Activated T-helper 1 cell treated with anti-CD3 and anti-CD28 coated beads, Interleukin-2, amount 50 U/mL, for 16 hours (primary cell): ENCODE measurements at places on chromosomes 6 and 20.
A peak's percentile ranks its signal among the peaks of the same experiment; 100 is the strongest.

DNA sequence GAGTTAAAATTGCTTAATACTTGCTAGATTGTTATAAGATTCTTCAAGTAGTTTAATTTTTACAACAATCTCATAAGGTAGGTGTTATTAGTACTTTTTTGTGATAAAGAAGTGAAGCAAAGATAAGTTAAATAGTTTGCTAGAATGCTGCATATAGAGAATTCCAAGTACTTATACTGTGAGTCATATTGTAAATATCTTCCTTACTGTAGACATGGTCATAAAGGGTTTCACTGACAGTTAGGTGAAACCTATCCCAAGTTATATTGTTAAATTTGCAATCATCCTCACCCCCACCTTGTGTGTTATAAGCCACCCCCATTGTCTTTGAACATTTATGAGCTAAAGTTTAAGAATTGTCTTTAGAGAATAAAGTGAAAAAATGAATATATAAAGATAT lies 142.0 kb downstream of the FAM83B start:
- DNase-seq = no peak

DNA sequence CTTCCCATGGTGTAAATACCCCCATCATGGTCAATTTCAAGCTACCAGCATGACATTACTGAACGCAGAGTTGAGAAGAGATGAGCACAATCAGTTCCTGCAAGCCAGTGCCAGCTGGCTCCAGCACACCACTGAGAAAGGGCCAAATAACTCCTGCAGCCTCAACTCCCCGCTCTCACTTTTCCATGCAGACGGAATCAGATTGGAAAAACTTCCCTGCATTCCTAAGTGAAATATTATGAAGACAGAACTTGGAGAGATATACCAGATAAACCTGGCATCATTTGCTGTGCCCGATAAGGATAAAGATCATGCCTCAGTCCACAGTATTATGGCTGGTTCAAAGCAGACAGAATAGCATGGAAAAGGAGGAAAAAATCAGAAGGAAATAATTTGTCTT lies 56.7 kb downstream of the FILIP1 start:
- DNase-seq = no peak

DNA sequence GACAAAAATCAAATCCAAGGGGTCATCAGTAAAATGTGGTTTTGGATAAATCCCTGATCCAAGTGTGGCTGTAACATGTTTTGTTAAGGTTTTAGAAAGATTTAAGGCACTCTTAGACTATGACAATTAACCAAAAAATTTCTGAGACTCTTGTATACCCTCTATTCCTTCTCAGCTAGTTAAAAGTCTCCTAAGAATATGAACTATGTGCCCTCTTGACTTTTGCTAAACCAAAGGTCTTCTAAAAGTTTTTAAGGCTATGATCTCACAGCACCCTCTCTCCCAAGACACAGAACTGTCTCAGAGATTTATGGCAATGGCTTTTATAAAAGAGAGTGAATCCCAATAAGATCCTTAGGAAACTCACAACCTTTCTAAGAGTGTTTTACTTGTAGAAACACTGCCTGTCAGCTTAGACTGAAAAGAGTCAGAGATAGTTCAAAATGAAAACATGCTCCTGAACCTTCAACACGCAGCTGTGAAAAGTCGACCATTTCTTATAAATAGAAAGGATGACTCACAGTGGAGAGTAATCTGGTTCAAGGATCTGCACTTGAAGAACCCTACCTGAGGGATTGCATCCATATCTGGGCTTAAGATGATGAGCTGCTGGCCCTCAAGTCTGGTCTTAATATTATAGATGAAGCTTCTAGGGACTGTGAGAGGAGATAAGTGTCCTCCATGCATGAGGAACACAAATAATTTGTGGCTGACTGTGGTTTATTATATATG lies 388.4 kb upstream of the GJE1 start:
- no peak for DNase-seq

GRCh38 chr20:3407040-3407770 lies at the start of gene DNAAF9:
Gene DNAAF9, minus strand, starts transcription at chr20:3407669. Its CDS starts 112 bp downstream, at chr20:3407557.
- peak; percentile 21 for DNase-seq

DNA sequence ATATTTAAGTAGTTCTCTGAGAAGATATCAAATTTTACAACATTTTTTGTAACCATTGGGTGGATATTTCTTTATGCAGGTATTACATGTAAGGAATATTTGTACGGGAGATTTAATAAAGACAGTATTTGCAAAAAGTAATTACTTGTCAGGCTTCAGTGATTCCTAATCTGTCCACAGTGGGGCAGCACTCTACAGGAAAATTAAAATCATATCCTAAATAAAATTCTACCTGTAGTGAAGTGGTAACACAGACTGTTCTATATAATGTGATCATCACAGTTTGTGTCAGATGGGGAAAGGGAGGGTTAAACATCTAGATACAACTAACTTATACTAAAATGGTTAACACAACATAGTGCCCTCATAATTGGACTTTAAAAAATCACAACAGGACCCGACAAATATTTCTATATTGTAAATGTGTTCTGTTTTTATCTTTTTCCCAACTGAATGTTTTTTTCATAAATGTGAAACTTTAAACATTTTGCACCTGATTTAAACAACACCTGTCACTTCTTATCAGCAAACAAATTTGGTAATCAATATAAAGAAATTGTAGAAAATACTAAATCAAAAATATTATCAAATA lies 145.6 kb upstream of the MANEA start:
- DNase-seq = no peak

DNA sequence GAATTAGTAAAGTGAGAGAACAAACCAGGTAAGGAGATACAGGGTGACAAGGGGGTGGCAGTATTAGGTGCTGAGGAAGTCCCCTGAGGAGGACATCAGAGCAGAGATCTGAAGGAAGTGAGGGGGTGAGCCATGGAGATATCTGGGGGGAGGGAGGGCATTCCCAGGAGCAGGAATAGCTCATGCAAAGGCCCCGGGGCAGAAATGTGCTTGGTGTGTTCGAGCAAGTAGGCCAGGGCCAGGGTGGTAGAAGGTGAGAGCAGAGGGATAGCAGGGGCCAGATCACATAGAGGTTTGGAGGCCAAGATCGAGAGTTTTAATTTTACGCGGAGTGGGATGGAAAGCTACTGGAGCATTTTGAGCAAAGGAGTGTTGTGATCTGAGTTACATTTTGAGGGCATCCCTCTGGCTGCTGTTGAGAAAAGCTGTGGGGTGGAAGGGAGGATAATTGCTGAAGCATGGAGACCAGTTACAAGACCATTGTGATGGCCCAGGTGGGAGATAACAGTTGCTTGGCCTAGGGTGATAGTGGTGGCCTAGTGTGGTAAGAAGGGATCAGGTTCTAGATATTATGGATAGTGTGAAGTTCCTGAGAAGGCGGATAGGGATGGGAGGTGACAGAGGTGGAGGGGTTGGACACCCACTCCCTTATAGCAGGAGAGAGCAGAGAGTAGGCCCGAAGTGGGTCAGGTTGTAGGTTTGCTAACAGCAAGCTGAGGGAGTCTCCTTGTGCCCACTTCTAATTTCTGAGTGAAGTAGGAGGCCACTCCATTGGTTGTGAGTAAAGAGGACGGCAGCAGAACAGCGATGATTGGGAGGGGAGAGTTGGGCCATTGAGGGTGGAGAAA lies 10.2 kb downstream of the ARFGEF2 start:
- no peak for DNase-seq

GRCh38 chr20:62043131-62043914 lies 22.4 kb downstream of the TAF4 start:
- DNase-seq = no peak

GRCh38 chr6:91781946-91782345 lies 1195.1 kb upstream of the MAP3K7 start:
- no peak for DNase-seq

GRCh38 chr6:112254921-112255320 lies 554 bp upstream of the LAMA4 start:
- DNase-seq = no peak

DNA sequence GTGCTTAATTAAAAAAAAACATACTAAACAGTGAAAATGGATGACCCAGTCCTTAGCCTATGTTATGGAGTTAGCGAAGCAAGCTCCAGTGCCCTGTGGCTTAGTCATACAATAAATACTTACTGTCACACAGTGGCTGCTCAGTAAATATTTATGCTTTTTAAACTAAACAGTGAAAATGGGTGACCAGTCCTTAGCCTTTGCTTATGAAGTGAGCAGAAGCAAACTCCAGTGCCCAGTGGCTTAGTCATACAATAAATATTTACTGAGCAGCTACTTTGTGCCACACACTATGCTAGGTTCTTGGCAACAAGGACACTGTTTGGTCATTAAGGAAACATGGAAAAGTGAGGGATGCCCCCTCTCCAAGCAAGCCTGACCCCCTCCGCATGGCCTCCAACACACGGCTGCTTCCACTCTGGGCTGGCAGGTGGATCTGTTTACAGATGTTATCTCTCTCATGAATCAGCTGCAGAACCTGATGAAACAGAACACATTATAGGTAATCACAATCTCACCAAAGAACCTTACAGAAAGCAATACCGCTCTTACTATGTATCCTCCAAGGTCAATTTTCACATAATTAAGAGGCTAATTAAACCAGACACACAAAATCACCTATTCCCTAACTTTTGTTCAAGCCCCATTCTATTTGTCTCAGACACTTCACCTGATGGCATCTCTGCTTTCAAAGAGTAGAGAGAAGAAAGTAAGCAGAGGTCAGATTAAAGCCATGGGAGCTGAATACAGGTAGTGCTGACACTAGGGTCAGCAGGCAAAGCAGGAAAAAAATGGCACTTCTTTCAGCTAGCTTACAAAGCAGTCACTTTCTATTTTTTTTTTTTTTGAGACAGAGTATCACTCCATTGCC lies 27.3 kb downstream of the CDK5RAP1 start:
- no peak for DNase-seq

DNA sequence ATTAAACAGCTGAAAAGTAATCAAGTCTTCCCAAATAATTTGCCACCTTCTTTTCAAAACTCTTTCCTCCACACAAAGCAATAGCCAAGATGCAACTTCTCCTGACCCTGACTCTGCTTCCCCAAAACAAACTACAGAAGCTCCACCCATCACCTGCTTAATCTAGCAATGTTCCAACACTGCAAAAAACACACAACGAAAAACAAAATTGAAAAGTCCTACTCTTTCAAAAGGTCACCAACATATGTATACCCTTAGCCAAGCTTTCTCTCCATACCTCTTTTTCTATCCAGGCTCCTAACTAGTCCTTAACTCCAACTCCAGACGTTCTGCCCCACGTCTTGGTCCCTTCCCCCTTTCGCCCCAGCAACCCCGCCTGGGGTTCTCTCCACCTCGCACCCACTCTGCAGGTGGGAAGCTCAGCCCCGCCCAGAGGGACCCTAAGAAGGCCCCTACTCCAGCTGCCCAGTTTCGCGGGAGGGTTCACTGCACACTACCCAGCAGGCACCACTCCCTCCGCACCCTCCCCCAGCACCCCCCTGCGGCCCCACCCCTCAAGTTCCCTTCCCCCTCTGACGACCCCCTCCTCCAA lies 717 bp downstream of the CSNK2A1 start:
- DNase-seq = no peak

GRCh38 chr6:137121401-137121997 lies 51.9 kb downstream of the IL22RA2 start:
- DNase-seq = no peak

- no peak for DNase-seq
Observed at GRCh38 chr20:37986873-37987601, 46.2 kb downstream of the TTI1 start.

- DNase-seq = no peak
Observed at GRCh38 chr20:50848341-50848808, 53.5 kb downstream of the BCAS4 start.

DNA sequence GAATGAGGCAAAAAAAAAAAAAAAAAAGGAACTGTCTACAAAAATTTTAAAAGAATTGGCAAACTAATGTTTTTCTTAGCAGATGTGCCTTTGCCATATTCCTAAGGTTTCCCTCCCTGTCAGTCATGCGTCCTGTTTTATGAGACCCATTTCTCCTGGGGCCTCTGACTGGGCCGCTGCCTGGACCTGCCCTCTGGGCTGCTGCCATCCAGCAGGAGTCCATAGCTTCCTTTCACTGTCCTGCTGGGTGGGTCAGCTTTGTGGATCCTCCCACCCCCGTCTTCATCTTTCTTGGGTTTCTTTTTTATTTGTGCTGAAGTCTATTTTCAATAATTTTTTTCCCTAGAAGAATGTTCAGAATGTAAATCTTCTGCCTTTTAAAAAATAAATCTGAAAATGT lies 110.8 kb upstream of the SCP2D1 start:
- no peak for DNase-seq

DNA sequence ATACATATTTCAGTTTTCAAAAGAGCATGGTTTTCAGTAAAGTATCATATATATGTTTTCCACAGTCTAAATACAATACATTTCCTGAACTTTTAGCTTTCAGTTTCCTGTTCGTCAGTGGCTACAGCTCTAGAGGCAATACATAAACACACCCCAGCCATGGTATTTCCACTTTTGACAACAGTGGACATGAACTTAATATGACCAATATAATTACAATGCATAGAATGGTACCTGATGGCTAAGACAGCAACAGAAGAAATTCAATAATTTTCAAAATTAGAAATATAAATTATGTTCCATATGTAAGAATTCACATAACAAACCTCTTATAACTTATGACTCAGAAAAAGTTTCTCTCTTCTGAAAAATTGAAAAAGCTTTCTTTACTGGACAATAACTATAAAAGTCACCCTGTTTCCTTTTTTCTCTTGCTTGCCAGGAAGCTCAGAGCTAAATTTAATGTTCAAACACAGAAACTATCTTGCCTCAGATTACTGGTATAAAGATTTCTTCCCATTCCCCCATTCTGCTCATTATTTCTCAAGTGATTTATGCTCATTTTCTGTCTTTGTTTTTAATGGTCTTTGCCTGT lies 19.2 kb downstream of the FKBP5 start:
- no peak for DNase-seq

GRCh38 chr20:8557711-8558110 lies 425.6 kb downstream of the PLCB1 start:
- DNase-seq = no peak

- no peak for DNase-seq
Observed at GRCh38 chr6:136566851-136567250, 16.6 kb upstream of the MAP7 start.

GRCh38 chr20:16562259-16562658 lies 11.0 kb downstream of the KIF16B start:
- DNase-seq = no peak

- no peak for DNase-seq
Observed at GRCh38 chr6:43796903-43797890, 27.2 kb downstream of the VEGFA start.

DNA sequence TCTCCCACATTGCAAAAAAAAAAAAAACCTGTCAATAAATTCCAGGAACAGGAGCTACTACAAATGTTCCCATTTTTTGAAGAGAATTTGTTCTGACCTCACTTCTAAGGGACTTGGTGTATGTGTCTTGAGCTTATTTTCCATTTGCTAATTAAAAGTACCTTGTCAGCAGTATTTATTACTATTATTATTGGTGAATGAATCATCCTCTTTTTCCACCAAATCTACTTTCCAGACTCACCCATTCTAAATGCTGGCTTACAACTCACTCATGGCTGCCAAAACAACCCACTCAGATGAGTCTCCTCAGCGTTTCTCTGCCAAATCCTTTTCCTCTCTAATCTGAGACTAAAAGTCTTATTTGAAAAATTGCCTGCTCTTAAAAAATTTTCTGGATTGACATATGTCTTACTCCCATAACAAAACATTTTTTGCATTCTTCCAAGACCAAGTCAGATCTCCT lies 33.2 kb upstream of the TASP1 start:
- no peak for DNase-seq

- no peak for DNase-seq
Observed at GRCh38 chr6:128807577-128807976, 75.4 kb upstream of the LAMA2 start.
